NCI-H2227 treated with DMSO at 0.1 percent for 48 hours (cell line): ENCODE measurements at places on chromosomes 16 and 17.
A peak's percentile ranks its signal among the peaks of the same experiment; 100 is the strongest.

DNA sequence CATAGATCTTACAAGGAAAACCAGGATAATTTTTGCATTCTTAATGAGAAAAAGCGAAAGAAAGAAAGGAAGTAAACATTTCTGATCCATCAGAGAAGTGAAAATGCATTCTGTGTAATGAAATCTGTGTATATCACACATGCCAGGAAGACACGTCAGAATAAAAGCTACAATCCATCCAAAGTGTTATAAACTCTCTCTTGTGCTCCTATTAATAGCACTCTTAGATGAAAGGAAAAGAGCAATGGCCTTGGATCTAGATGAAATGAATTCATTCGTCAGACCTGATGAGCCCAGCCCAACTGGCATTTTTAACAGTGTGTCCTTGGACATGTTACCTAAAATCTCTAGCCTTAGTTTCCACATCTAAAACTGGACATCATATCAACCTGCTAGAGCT, 885.5 kb downstream of the CDH11 start:
- DNase-seq, result no peak

DNA sequence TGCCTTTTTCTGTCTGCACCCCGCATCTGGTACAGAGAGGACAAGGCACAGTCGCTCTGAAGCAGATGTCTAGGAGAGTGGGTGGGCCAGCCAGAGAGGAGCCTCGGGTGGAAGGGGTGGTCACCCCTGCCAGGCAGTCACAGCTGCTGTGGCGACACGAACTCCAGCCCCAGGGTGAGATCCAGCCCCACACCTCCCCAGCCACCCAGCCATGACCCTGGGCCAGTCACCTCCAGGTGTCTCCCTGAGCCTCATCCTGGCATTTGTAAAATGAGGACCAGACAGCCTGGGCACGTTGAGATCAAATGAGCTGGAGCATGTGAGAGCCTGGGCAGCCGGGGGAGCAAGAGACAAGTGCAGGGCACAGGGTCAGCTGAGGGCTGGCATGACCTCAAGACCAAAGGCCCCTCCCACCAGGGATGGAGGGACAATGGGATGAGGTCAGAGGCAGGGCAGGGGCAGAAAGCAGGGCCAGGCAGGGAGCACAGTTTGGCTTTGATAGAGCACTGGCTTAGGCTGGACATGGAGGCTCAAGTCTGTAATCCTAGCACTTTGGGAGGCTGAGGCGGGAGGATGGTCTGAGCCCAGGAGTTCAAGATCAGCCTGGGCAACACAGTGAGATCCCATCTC, 7.7 kb downstream of the ADAM11 start:
- DNase-seq, result no peak

GRCh38 chr17:7989781-7990655, 12.4 kb upstream of the GUCY2D start:
- peak; percentile 52 for DNase-seq

DNA sequence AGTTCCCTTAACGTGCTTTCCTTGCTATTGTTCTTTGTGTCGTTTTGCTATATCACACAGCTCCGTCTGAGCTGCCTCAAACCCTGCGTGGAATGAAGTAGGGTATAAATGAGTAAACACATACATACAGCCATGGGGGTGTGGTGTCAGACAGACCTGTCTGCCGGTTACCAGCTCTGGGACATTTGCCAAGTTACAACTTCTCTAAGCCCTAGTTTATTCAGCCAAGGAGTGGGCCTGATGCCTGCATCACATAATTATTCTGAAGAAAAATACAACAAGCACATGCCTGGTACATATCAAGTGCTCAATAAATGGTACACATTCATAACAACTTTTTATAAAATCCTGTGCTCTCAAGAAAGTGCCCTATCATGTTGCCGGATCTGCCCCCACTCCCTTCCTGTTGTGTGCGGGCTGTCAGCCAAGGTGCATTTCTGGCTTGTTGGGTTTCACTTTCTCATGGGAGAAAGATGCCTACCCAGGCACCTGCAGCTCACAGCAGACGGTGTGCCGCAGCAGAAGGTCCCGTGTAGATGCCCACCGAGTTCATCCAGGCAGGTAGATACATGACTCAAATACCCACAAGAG, 30.5 kb downstream of the SMPD3 start:
- no peak for DNase-seq

GRCh38 chr17:39335704-39336223, 65.7 kb downstream of the FBXL20 start:
- DNase-seq, result no peak

- no peak for DNase-seq
These were observed 3.3 kb downstream of the PGS1 start for GRCh38 chr17:78381601-78382232.

DNA sequence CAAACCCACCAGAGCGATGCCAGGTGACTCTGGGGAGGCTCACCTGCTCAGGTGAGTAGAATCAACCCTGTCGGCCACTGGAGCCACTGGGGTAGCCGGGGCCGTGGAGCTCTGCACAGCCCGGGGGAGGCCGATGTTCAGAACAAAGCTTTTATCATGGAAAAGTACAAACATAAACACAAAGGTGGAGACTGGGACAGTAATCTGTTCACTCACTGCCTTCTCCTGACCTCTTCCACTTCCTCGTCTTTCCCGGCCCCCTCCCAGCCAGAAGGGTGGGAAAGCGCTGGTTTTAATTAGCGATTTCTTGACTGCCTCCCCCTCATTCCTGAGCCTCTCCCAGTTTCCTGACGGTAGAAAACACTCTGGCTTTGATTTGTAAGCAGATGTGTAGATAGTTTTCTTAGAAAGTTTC, 9.8 kb upstream of the TEX19 start:
- no peak for DNase-seq

- DNase-seq, result peak; percentile 2
These were observed 707 bp downstream of the NUFIP2 start for GRCh38 chr17:29292992-29293889.

- DNase-seq, result no peak
These were observed 17.9 kb downstream of the PDP2 start for GRCh38 chr16:66898207-66898606.

- no peak for DNase-seq
These were observed 28.1 kb downstream of the SRL start for GRCh38 chr16:4213737-4214136.

DNA sequence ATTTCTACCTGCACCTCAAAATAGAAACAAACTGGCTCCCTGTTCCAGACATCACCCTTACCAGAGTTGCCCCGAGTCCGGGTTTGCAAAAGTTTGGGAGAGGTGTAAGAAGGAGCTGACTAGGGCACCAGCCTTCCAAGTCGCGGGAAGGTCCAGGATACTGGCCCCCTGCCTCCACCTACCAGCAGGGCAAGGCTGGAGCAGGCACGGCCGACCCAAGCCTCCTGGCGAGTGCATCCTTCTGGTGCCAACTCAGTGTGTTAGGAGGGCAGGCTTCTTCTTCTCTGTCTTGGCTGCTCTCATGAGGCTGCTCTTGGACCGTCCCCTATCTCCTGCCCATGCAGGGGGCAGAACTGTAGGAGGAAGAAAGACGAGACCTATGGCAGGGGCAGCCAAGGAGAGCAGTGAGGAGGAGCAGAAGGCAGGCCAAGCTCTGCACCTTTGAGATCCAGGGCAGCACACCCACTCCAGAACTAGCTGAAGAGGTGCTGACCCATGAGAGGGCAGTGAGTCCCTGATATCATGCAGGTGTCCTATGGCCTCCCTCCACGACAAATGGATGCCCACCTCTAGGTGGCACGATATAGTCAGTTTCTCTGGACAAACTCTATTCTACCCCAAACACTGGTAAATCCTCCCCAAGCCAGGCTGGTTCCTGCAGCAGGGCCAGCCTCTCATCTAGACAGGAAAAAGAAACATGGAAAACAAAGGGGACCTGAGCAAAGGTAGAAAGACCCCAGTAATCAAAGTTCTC, 54.4 kb downstream of the CYTH1 start:
- no peak for DNase-seq

- no peak for DNase-seq
These were observed at the start of gene FOXL1 for GRCh38 chr16:86578061-86578599. Gene FOXL1, plus strand, starts transcription at chr16:86578549. Its CDS starts 175 bp downstream, at chr16:86578724.

DNA sequence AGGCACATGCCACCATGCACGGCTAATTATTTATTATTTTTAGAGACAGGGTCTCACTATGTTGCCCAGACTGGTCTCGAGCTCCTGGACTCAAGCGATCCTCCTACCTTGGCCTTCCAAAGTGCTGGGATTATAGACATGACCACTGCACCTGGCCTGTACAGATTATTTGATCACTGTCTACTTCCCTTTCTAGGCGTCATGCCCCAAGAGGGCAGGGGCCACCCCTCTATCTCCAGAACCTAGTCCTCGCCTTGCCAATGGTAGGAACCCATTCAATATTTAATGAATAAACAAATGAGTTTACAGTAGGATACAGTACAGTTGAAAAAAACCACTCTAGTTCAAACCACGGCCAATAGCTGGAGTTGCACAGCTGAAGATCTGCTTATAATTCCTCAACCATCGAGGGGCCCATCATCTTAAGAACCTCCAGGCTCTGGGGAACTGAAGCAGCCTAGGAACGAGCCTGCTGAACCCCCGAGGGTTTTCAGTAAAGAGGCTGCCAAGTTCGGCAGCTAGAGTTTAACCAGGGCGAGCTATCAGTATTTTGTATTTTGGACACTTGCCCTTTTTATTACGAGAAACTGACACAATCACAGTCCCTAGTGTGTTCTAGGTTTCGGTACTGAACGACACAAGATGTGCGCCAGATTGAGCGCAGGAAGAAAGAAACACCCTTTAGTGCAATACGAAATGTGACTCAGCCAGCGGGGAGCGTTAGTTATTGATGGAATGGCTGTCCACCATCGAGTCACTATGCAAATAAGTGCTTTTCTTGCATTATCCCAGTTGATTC, 14.6 kb downstream of the ADCY9 start:
- DNase-seq, result no peak

GRCh38 chr17:30323262-30323894, 10.5 kb downstream of the TMIGD1 start:
- DNase-seq, result no peak

- no peak for DNase-seq
These were observed 33.9 kb upstream of the CLEC18B start for GRCh38 chr16:74455213-74455612.

DNA sequence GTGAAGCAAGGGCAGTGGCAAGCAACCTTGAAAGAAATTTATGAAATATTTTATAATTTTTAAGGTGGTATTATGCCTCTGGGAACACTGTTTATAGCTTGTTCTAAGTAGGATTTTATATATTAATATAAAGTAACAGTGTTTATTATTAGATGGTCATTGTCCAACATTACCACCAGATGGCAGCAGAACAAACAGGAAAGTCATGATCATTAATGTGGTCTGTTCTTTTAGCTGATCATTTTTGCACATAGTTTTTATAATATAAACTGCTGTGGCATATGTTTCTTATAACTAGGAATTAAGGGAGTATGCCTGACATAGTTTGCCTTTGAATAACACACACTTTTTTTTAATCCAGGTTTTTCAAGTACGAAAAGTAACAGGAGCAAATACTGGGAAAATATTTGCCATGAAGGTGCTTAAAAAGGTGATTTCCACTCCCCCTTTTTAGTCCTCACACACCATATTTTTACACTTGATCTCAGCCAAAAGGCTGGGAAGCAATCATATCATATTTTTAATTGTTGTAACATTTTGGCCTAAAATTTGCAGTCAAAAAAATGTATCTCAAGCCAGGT, 21.4 kb downstream of the RPS6KB1 start:
- peak; percentile 52 for DNase-seq

GRCh38 chr17:17204041-17204591, 2.0 kb downstream of the PLD6 start:
- no peak for DNase-seq

DNA sequence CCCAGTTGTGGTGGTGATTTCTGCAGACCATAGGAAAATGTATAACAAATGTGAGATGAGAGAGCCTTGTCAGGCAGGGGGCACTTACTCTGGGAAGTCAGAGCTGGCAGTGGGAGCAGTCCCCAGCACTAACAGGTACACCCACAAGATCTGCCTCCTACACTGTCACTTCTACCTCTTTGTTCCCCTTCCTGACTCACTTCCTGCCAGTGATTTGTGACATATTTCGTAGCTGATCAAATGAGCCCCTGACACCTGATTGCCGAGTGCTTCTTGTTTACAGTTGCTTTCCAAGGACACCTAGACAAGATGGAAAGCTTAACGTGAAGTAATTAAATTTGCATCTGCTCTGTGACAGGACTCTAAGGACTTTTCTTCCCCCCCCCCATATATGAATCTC, 40.5 kb downstream of the FTO start:
- DNase-seq, result no peak

DNA sequence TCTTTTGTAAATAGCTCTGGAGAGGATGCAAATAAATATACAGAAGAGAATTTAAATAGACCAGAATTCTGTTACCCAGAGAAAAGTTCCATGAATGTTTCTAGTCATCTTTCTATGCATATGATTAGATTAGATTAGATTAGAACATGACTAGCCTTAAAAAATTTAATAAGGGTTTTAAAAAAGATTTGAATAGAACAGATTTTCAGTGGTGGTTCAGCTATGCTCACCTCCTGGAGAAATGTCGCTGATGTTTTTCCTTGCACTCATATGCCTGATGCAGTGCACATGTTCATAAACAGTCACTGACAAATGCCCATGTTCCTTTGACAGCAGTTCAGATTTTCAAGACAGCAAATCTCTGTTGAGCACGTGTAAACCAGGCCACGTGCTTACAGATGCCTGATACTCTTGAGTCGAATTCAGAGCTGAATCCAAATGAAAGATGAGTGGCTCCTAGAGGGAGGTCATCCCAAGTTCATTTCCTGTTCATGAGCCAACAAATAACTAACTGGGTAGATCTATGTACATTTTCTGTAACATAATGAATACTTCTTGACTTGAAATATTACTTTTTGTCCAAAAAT, 19.9 kb upstream of the RAB11FIP4 start:
- no peak for DNase-seq

DNA sequence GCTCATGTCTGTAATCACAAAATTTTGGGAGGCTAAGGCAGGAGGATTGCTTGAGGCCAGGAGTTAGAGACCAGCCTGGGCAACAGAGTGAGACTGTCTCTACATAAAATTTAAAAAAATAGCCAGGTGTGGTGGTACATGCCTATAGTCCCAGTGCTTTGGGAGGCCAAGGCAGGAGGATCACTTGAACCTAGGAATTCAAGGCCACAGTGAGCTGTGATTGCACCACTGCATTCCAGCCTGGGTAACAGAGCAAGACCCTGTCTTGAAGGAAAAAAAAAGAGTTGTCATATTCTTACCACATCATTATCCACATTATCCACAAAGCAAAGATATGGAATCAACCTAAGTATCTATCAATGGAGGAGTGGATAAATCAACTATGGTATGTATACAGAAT, 21.0 kb upstream of the MAPK3 start:
- DNase-seq, result no peak

GRCh38 chr17:19876529-19877161, 8.9 kb upstream of the ULK2 start:
- DNase-seq, result no peak

GRCh38 chr16:73021866-73022495, 25.9 kb downstream of the ZFHX3 start:
- no peak for DNase-seq

GRCh38 chr17:40553694-40554534, 11.4 kb downstream of the CCR7 start:
- DNase-seq, result no peak

- DNase-seq, result no peak
These were observed 14.1 kb upstream of the G6PC1 start for GRCh38 chr17:42886283-42887176.

- no peak for DNase-seq
These were observed 195.0 kb upstream of the MAF start for GRCh38 chr16:79795556-79795955.
